ENCODE measurements at places on chromosomes 11 and 22.

GRCh38 chr11:35617687-35618496, at the start of gene FJX1:
Gene FJX1 (plus strand): TSS chr11:35618460. CDS start chr11:35618637, 177 bp downstream.
- DNase-seq, result peak; percentile 56

DNA sequence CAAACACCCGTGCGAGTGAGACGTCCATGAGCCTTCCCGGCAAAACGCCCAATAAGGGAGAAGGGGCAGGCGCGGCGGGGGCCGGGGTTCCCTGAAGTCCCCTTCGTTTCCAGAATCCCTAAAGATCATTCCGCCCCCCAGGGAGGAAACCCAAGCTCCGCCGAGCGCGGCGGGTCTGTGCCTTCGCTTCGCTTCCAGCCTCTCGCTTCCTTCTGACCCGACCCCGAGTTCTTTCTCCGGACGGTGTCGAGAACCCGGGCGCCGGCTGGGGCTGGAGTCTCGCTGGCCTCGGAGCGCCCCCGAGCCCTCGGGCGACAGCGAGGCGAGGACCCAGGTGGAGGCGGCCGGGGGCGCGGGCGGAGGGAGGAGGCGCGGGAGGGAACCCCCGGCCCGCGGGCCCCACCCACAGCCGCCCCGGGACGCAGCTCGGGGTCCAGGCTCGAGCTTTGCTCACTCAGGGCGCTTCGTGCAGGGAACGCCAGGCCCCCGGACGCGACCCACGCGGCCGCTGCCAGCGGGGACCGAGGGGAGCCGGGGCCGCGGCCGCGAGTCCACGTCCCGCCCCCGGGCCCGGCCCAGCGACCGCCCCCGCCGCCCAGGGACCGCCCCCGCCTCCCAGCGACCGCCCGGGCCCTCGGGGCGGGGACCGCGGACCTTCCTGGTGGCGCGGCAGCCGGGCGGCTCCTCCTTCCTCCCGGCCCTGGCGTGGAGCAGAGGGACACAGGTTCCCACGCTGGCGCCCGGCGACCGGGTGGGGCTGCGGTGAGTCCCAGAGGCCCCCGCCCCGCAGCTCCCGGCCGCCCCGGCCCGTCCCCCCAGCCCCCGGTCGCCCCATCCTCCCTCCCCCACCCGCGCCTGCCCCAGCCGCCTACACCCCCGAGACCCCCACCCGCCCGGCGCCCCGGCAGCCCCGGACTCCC, at the start of gene PGGHG:
Gene PGGHG (plus strand): TSS at position 649 of the 920 bp plus-strand sequence. CDS start 691 bp downstream, outside the sequence.
- no peak for DNase-seq

DNA sequence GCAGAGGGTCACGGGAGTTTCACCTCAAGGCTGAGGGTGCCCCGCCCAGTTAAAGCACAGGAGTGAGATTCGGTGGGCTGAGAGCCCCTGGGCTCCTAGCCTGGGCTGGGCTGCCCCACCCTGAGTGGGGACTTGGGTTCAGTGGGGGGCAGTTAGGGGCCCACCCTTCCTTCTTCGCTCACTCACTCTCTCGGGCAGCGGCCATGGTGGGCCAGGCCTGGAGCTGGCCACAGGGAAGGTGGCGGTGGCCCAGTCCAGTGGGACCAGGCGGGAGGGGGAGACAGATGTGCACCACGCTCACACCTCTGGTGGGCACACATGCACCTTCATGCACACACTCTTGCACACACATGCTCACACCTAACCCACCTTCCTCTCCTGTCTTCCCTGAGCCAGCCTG, 6.1 kb downstream of the FLRT1 start:
- DNase-seq, result no peak

DNA sequence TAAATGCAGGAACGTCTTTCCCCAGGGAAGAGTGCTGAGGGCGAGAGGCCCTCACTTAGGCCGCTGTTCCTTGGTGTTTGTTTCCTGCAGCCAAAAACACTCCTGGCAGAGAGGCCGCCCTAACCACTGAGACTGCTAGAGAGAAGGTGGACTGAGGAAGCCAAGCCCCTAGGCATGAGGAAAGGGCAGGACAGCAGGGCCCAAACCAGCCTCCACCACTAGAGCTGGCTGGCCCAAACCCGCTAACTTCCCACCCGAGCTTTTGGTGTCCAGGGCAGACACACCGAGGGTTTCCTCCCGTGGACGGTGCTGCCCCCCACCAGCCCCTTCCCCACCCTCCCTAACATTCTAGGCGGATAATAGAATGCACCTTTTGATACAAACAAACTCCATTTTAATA, 6.0 kb downstream of the FGF19 start:
- DNase-seq, result no peak

DNA sequence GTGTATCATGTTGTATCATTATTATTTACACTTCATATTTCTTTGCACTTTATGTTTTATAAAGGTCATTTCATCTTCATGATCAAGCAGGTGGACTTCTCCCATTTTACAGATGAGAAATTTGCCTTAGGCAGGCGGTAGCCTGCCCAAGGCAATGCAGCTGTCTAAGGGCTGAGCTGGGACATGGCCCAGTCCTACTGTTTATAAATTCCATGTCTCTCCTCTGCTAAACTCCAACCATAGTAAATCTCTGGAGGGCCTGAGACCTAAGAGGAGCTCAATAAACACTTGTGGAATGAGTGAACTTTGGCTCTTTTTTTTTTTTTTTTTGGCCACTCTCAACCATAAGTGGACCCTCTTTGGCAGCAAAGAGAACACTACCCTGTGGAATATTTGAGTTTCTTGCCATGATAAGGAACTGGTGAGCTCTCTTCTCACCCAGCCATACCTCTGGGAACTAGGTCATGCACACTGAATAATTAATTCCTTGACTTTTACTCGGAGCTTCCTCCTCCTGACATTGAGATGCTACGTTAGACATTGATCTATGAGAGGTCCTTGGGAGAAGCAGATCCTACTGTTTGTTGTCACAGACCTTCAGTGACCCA, 29.9 kb downstream of the MICAL2 start:
- no peak for DNase-seq

- DNase-seq, result no peak
Measured at GRCh38 chr11:1326435-1327063, 17.1 kb upstream of the TOLLIP start.

DNA sequence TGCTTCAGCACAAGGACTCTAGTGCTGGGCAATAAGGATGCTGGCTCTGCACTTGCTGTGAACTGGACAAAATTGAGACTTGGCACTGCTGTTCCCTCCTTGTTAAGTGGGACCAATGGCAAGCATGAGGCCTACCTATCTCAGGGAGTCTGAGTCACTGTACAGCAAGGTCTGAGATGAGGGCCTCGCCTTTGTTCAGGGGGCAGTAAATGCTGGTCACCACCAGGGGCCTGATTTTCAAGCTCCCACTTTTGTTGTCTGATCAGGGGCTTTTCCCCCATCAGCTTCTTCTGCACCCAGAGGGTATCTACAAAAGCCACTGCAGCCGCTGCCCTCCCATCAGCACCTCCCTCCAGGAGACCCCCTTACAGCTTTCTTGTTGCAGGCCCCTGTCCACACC, 22.8 kb downstream of the DHCR7 start:
- no peak for DNase-seq

DNA sequence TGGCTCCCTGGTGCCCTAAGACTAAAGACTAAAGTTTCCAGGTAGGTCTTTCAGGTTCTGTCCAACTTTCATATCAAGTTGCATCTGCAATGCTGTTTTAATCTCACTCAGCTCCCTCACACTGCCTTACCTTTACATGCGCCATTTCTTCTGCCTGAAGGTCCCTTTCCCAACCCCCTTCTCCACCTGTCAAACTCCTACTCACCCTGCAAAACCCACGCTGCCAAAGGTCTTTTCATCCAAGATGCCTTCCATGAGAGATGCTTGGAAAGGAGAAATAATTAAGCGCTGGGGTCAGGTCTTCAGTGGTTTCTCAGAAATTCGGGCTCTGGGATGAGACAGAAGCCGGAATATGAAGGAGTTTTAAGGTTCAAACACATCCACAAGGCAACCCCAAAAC, 95.1 kb downstream of the MN1 start:
- no peak for DNase-seq

DNA sequence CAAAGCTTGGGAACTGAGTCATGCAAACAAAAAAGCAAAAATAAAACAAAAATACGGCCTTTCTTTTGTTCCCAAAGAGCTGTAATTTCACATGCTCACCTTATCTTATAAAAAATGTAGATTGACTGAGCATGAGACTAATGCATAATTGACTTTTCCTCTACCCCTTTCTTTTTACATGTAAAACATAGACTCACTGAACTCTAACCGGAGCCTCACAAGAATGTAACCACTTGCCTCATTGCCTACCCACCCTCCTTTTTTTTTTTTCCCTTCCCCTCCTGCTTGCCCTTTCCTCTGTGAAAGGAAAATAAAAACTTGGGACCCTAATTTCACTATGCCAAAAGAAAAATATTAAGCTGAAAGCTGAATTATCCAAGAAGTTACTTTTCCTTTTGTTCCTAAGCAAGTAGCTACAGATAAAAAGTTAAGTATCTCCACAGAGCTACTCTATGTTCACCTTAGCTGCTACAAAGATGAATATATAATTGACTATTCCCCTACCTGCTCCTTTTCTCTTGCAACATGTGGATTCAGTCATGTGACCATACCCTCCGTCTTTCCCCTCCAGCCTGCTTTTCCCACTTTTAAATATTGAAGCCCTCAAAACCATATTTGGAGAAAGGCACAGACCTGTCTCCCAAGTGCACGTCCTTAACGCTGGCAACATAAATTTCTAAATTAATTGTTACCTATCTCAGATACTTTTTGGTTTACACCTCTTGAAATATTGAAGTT, 39.6 kb upstream of the WEE1 start:
- DNase-seq, result no peak

- no peak for DNase-seq
Measured at GRCh38 chr11:119739975-119740374, 11.0 kb upstream of the NECTIN1 start.

DNA sequence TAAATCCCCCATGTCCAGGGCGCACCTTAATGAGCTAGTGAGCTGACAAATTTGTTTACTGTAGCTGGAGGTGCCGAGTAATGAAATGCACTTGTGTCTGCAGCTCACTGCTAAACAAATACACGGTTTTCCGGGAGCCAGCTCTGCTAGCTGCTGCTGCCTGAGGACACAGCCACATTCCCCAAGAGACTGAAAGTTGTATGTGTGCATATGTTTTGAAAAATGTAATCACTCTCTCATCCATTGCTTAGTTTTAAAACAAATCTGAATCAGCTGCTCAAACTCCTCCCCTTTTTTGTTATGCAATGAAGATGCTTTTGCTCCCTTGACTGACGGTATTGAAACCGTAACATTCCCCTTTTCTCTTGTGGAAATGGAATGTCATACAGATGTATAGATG, 62.4 kb upstream of the NNMT start:
- DNase-seq, result no peak

DNA sequence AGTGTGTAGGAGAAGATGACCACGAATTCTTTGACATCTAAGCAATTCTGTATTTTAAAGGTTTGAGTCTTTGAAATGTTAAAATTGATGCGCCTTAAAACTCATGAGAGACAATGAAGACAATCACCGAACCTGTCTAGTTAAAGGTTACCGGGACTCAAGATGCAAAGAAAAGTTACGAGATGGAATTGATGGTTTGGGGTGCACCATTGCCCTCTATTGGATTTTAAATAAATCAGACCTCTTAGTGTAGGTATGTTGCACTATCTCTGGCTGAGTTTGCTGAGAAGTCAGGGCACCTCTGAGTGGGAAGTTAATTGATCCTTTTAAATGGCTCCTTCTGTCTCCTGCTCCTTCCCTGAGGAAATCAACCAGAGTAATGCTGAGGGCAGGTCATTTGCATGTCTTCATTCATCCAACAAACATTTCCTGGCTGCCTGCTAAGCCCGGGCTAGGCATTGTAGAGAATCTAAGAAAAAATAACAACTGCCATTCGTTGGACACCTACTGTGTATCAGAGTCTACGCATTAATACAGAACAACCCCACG, 19.4 kb upstream of the TMA7B start:
- DNase-seq, result no peak

- DNase-seq, result no peak
Measured at GRCh38 chr11:74417860-74418508, 19.8 kb upstream of the PGM2L1 start.

DNA sequence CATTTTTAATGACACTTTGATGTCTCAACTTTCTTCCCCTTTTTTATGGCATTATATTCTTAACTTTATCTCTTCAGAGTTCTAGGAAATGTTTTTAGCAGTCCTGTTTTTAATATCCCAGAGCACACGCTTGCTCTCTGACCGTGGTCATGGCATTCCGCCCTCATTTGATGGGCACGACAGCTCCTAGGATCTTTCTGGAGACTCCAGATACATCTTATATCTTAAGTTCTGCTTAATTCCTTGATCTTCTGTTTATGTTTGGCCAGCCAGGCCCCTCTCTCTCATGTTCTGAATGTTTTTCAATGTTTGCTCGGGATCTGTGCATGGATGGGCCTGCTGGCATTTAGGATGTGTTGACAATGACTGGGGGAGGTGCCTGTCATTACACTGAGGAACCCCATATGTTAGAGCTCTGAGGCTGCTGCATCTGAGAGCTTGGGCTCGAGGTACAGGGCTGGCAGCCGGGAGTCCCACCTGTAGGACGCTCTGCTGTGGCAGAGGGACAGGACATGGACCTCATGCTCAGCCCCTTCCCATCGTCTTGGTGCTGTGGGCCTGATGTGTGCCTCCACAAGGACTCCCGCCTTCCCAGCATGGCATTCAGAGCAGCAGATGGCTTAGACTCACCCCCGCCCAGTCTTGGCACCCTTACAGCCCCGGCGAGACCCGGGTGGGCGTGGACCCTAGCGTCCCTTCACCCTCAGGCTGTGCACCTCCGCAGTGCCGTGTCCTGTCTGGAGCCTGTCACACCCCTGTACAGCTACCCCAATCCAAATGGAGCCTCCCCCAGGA, 75.0 kb downstream of the CDKN1C start:
- DNase-seq, result no peak

GRCh38 chr11:90476442-90477007, 253.7 kb upstream of the CHORDC1 start:
- DNase-seq, result no peak

- DNase-seq, result no peak
Measured at GRCh38 chr22:44576311-44577260, 78.6 kb upstream of the RTL6 start.

GRCh38 chr11:15523543-15523942, 408.8 kb downstream of the INSC start:
- no peak for DNase-seq

- DNase-seq, result no peak
Measured at GRCh38 chr11:118763041-118763440, 27.9 kb downstream of the DDX6 start.

DNA sequence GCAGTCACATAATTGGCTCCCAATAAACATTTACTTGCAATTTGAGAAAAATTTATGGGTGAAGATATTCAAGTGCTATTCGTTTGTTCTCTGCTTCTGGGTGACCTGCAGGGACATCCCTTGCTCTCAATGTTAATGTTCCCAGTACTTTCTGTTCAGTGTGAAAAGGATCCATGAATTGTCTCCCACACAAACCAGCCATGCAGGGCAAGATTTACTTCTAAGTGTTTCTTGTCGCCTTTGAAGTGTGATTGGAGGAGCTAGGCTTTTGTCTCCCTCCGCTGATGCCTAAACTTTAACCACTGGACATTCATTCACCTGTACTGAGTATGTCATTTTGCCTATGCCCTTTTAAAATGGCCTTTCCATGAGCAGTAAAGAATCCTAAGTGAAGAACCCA, 66.4 kb upstream of the ADA2 start:
- no peak for DNase-seq

GRCh38 chr11:89566972-89567371, 75.8 kb upstream of the NOX4 start:
- no peak for DNase-seq

- DNase-seq, result no peak
Measured at GRCh38 chr11:35567737-35568465, 42.5 kb upstream of the PAMR1 start.
